Cerebellum (tissue), 4 donors: ENCODE measurements at places on chromosomes 7 and 10. TPM values are rescaled to one million over a fixed set of nuclear protein-coding genes. Genes with fewer than 3 reads are reported as not detected.

The AGAP4 gene
- total RNA-seq: 11.6 TPM

The CEP55 gene
- 6.4 TPM for total RNA-seq

The ANKRD61 gene
- total RNA-seq: not detected

The SPDYE6 gene
- total RNA-seq: not detected

The SLC39A12 gene
- 0.54 TPM for total RNA-seq
